ENCODE measurements at places on chromosomes 12 and 14.

GRCh38 chr12:51351913-51352532 lies 5.5 kb upstream of the CELA1 start:
- DNase-seq, result no peak

DNA sequence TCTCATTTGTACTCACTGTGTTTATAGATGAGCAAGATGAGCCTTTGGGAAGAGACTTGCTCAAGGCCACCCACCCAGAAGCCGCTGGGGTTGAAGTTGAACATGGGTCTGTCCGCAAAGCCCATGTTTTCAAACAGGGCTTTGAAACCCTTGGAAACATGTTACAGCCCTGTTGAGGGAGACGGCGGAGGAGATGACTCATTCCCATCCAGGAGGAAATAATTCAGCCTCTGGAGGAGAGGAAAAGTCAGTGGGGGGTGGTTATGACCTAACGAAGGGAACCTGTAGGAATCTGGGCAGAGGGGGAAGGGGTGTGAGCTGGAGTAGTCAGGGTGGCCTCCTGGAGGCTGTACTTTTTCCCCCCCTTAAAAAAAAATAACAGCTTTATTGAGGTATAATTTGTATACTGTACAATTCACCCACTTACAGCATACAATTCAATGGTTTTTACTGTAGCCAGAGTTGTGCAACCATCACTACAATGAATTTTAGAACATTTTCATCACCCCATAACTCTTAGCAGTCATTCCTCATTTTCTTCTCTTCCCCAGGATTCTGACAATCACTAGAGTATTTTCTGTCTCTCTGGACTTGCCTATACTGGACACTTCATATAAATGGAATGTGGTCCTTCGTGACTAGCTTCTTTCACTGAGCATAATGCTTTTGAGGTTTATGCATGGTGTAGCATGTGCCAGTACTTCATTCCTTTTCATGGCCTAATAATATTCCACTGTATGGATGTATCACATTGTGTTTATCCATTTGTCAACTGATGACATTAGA lies 1.9 kb upstream of the RIN3 start:
- DNase-seq, result no peak

- DNase-seq, result no peak
These were observed 46.6 kb upstream of the WSCD2 start for GRCh38 chr12:108082485-108082884.

GRCh38 chr12:79635676-79636075 lies 55.1 kb downstream of the PAWR start:
- no peak for DNase-seq

DNA sequence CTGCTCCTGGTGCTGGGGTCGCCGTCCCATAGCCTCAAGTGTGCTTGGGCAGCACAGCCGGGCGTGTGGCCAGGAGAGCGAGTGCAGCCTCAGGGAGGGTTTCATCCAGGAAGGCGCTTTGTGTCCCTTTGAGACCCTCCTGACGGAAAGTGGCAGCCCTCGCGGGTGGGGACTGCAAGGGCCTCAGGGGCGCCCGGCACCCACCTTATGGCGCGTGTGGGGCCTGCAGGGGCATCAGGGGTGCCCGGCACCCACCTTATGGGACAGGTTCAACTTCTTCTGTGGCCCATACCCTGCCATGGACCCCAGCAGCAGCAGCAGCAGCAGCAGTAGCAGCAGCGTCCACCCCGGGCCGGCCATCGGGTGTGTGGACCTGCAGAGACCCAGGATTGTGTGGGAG lies 4.5 kb downstream of the LRCOL1 start:
- no peak for DNase-seq

DNA sequence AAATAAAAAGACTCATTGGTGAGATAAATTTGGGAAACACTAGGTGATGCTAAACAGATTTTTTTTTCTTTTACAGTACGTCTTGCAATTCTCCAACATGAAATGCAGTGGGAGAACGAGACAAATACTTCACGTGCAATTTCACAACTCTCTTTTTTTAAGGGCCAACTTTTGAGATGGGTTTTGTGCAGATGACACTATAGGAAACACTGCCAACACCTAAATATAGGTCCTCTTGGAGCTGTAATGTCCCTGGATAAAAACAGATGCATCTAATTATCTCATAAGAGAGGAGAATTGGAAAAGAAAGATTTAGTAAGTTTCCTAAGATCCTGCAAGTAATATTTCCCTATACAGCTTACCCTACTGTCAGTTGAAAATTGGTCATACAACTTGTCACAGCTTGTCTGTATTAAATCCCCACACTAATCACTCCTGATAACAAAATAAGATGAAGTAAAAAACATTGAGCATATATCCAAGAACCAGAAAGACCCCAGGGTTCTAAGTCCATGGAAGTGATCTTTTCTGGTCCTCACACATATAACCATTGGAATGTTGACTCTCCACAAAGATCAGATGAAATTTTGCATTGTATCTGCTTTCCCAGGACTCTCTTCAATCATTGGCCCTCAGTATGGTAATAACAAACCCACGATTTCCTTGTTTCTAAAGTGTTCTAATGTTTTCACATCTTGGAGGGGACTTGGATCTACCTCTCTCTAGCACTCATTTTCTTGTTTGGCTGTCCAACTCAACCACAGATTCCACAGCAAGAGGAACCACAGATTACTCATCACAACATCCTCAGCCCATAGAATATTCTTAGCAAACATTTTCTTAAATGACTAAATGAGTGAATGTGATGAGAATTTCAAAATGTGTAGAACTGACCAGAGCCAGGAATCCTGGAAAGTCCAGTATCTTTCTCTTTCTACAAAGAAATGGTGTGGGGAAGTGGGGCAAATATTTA lies 769.4 kb upstream of the USP15 start:
- no peak for DNase-seq

All from left hindlimb (tissue), 1 donor.